Naive B cell (primary cell): ENCODE measurements at places on chromosomes 4 and X.

DNA sequence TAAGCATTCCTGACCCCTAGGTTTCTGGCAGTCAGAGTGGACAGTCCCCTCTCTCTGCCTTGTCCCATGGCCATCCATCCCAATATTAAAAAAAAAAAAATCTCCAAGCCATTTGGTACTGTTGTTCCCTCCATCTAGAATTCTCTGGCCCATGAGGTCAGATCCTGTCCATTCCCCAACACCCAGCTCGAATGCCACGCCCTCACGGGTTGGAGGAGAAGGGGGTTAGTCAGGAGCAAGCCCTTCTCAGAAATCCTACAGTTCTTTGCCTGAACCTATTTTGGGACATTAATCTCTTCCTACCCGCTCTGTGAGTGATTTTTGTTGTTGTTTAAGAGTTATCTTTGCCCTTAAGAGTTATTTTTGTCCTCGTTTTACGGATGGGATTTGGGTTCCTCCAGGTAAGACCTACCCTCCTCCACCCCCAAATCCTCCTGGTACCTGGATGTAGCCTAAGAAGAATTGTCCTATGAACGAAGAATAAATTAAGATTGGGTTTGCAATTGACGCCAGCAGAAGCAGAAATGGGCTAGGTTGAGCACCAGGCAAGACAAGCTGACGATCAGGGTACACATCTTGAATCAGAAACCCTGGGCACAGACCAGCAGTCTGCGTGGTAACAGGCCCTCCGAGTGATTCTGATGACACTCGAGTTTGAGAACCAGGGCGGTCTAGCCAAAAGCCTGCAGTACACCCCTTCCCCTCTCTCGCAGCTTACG lies 977 bp downstream of the RNF175 start:
- no peak for DNase-seq

- DNase-seq = no peak
Observed at GRCh38 chr4:100147198-100147597, 43.1 kb downstream of the DDIT4L start.

- no peak for DNase-seq
Observed at GRCh38 chr4:68367835-68368234, 17.9 kb upstream of the YTHDC1 start.

DNA sequence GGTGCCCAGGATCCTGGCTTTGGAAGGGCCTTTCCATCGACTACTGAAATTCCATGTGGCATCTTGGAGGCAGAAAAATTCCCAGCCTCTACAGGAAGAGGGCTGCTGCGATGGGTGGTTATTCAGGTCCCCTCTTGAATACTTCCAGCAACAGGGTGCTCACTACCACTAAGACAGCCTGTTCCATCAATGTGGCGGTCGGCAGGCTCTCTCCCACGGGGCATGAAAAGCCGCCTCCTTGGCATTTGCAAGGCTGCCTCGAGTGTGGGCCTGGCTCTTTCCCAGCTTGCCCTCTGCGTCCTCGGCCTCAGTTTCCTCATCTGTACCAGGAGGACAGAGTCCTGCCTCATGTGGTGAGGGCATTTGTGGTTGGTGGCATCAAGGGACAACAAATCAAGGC lies 62.4 kb downstream of the ADRA2C start:
- DNase-seq = no peak

GRCh38 chr4:113131621-113132020 lies 82.2 kb downstream of the ANK2 start:
- no peak for DNase-seq

DNA sequence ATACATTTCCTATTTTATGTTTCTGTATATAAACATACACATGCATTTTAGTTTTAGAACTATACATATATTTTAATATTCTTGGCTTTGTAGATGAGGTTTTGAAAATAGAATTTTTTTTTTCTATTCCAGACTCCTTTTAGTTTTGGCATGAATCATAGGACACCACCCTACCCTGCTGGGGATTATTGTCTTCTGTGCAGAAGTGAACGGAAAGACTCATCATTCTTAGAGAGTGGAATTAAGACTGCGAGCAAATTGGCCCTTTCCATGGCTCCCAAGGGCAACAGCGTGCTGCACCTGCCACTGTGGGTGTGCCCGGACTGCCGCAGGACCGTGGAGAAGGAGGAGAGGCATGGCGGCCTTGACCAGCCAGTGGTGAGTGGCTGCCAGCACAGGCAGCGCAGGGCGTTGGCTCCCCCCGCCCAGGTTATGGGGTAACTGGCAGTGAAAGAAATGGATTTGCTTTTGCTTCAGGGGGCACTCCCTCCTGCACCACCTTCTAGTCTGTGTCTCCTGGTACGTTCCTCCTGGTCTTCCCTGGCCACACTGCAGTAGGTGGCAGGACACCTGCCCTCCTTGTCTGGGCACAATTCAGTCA lies 59.6 kb downstream of the FAM193A start:
- DNase-seq = no peak

GRCh38 chr4:186832906-186833305 lies 109.2 kb upstream of the FAT1 start:
- DNase-seq = no peak

DNA sequence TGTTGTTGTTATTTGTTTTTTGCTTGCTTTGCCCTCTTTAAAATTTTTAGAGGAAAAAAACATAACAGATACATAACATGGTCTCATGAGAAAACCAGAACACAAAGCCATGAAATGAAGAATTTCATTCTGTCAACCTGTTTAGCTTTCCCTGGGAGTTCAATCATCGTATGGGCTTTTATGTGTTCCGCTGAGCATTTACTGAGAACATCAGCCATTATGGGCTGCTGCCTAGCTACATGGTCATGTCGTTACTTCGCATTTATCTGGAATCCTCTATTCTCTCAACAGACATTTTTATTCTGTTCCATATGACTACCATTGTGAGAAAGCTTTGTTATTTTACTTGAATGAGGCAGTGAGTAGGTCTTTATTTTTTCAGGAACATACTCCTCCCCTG lies 51.4 kb downstream of the NDST3 start:
- DNase-seq = no peak

DNA sequence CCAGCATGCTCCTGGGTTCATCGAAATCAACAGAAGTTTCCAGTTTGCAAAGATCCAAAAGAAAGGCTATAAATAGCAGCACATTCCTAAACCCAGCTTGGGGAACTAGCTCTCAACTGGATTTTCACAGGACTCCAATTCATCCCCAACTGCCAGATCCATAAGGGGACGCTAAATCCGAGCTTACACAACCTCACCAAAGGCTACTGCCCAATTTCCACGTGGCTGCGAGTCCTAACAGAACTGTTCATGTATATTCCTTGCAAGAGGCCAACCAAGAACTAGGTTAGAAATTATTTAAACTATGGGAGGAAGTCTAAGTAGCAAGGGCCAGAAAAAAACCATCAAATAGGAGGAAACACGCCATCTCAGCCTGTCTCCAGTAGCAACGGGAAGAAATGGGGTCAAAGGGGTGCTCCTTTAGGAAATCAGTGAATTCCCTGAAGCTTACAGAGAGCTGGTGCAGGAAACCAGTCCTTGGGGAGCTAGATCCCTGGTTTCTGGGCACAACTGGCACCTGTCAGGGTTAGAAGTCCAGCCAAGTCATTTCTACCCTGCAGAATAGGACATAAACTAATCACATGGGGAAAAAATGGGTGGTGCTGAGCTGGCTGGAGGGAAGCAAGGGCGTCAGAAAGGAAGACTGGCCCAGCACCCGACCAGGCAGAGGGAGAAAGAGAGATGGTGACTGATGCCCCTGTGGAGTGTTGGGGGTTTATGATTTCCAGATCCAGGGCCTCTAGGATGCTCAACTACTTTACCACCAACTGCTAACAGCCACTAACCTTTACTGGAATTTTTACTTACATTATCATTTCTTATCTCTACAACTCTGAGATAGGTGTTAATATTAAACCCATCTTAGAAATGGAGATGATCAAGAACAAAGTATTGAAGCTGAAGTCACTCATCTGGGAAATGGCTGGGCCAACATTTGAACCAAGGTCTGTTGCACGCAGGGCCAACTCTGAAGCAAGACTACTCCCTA lies 20.5 kb downstream of the RELL1 start:
- DNase-seq = no peak

DNA sequence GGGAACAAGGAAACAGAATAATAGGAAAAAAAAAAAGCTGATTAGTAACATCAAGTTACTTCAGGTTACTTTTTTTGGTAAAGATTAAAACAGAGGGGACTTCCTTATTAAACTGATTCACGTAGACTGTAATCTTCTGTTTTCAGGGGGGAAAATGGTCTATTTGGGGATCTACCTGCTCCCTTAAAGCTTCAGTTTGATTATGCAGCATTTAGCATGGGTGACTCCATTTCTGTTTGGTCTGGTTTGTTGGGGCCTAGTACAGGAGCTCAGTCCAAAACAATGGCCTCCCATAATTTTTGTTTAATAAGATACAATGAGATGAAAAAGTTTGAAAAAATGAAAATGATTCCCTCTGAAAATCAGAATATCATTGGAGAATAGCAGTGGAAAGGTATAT lies 34.6 kb downstream of the TEC start:
- DNase-seq = no peak

- peak; percentile 71 for DNase-seq
Observed at GRCh38 chr4:182925298-182925757, 8.1 kb upstream of the DCTD start.

GRCh38 chr4:15888515-15888914 lies 50.0 kb downstream of the FGFBP1 start:
- DNase-seq = no peak

DNA sequence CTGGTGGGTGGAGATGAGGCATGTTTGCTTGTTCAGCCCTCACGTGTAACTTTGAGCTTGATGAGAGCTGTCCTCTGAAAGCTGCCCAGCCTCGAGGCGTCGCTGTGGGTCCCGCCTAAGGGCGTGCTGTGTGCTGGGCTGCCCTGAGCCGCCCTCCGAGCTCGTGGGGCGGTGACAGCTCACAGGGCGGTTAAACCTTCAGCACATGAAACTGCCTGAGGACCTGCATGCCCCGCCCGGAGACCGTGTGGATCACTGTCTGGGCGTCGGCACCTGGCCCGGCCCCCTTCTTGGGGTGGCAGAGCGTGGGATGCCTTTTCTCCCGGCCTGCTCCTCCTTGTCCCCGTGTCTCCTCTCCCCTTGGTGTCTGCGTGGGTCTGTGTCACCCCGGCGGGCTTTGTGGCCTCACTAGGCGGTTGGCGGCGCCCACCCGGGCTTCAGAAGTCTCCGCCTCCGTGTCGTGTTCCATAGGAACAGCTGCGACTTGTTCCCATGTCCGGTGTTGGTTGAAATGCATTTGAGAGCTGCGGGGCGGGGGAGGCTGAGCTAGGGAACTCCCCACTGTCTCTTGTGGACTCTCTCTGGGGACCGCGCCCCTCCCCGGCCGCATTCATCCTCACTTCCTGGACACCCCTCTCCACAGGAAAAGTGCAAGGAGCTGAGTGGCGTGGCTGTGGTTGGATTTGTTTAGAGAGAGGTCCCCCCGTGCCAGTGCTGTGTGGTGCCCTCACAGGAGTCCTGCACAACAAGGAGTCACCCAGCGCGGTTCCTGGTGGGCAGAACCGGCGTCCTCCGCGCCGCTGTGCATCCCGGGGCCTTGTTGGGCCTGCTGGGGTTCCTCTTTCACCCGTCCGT lies 6.8 kb downstream of the AKAP17A start:
- no peak for DNase-seq

DNA sequence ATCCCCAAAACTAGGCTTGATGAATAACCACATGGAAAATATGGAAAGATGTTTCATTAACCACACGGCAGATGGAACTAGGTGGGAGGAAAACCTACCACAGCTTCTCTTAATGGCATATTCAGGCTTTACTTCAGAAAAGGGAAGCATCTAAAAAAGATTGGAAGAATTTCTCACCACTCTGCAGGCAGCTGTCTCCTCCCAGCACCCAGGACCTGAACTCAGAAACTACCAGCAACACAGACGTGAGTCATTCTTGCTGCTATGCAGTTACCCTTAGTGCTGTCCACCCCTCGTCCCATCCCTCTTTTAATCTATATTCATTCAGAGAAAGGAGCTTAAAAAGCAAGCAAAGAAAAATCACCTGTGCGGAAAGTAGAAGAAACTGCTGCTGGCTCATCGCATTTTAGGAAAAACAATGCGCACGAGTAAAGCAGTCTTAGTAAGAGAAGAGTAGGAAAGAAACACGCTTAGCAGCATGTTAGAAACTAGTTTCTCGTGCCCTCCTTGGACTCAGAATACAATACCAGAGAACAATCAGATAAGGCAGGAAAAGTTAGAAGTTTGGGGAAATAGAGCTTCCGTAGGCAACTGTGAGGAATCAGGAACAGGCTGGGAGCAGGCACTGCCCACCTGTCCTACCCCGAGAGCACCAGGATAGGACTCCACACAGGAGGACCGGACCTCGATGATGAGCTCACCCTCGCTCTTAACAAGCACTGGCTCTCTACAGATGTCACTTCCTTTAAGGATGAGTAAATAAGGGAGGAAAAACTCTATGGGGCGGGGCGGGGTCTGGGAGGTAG lies 48.1 kb upstream of the ENPP6 start:
- DNase-seq = no peak

GRCh38 chr4:27692868-27693634 lies 832.4 kb downstream of the STIM2 start:
- no peak for DNase-seq

GRCh38 chrX:49053223-49054072 lies 5.4 kb upstream of the CCDC120 start:
- peak; percentile 26 for DNase-seq

DNA sequence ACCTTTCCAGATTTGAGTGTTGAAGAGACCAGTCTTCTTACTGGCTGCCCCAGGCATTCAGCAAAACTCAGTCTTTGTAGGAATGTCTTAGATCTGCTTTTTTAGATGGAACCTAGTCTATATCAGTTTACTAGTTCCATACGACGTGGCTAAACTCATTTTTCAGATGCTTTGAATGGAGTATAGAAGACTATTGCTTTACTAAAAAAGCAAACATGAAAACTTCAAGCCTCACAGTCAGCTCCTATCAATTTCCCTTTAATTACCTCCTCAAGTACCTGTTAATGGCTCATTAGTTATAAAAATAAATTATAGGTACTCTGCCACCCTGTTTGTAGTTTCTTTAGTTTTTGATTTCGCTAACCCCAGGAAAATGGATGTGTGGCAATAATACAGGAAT lies 63.0 kb upstream of the STOX2 start:
- DNase-seq = no peak

DNA sequence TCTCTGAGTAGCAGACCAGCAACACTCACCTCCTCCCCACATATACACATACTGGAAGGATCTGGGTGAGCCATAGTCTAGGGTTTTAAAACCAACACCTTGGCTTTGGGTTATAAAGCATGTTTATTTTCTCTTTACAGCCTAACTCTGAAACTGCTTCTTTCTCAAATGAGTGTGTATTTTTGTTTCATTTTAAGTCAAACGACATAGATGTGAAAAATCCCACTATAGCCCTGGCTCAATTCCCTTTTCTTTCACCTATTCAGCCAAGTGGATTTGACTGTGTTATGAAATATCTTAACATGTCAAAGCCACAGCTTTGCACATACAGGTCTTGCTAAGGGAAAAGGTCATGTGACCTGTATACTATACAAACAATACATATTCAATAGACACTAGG lies 13.8 kb downstream of the NEXMIF start:
- no peak for DNase-seq

GRCh38 chrX:44997282-44997812 lies 124.4 kb downstream of the KDM6A start:
- peak; percentile 18 for DNase-seq

- DNase-seq = peak; percentile 18
Observed at GRCh38 chrX:72169008-72169728, 12.4 kb upstream of the PIN4 start.
